ENCODE measurements at places on chromosomes 16 and 17.

DNA sequence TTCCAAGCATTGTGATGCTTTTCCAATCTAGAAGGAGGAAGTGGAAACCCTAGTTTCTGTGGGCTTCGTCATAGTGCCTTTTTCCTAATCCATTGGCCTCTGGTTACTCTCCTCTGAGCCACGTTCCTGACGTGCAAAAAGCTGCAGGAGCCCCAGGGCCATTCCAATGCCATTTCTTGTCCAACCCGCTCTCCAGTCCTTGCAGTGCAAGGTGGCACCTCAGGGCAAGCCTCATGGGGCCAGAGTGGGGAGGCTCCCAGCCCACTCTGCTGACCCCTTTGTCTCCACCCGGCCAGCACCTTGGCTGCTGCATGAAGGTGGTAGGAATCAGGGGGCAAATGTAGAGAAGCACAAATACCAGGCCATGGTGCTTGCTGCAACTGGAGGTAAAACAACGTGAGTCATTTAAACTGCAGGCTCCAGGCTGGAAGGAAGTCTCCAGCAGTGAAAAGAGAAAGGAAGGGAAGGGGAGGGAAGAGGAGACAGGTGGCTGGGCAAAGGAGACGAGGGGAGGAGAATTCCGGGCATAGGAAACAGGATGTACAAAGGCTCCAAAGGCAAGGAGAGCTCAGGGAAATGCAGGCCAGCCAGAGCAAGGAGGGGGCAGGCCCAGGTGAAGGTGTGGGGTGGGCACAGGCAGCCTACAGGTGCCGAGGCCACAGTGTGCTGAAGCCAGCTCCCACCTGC, 168.2 kb upstream of the TNRC6C start:
- peak overlapping the region; percentile 18 for H3K4me3 ChIP-seq
- peak; percentile 90 for DNase-seq
- no peaks in the 10 kb centered on the region for H3K4me1 ChIP-seq
- H3K27ac ChIP-seq, result peak overlapping the region; percentile 18

- H3K27ac ChIP-seq, result peak overlapping the region; percentile 43
- peak; percentile 31 for DNase-seq
- H3K27me3 ChIP-seq, result no peaks in the 10 kb centered on the region
Measured at GRCh38 chr17:13129356-13129755, 111.5 kb upstream of the ELAC2 start.

DNA sequence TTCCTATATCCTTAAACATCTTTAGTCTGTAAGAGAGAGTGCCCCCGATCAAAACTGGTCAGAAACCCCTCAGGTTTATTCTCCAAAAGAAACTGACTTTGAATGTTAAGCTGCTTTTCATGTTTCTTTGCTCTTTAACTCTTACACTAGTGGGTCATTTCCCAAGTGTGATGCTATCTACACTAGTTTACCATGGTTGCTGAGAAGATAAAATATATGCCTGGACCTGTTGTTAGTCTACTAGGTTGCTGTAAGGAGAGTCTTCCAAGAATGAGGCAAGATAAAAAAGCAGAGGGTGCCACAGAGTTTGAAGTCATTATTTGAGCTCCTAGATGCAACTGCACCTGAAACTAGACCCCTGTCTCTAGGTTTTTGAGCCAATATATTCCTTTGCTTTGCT, 12.2 kb upstream of the ZKSCAN2 start:
- no peak for DNase-seq
- no peaks in the 10 kb centered on the region for H3K27me3 ChIP-seq
- H3K4me3 ChIP-seq, result no peak overlapping the region
- H3K27ac ChIP-seq, result no peak overlapping the region
- H3K36me3 ChIP-seq, result peaks cover 2% of the 10 kb centered on the region
- no peaks in the 10 kb centered on the region for H3K4me1 ChIP-seq

DNA sequence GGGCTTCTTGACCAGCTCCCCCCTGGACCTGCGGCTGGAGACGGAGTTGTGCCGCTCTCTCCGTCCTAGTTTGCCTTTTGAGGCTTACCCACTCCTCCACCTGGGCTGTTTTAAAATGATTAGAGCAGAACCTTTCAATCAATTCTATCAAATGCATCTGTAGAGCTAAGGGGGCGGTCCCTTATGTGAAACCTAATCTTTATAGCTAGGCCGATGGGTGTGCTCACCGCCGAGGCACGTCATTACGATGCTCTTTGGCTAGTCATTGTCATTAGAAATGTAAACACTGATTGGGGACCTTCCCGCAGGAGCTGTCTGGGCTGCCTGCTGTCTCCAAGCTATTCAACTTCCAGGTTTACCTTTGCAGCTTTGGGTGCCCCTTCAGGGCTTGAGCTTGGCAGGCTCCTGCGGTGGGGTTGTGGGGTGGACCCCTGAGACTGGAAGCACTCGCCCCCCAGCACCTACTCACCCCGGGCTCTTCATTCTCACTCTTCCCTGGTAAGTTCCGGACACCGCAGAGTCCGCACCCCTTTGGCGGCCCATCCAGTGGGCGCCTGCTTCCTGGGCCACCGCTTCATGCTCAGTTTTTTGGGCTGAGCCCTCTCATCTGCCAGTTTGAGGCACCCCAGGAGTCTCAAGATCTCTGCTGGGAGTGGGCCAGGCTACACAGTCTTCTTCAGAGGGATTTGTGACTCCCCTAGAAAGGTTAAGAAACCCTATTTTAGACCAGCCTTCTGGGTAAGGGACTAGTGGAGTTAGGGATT, 20.9 kb upstream of the IL17C start:
- H3K4me3 ChIP-seq, result no peak overlapping the region
- H3K36me3 ChIP-seq, result peaks cover 39% of the 10 kb centered on the region
- no peak overlapping the region for H3K27ac ChIP-seq
- H3K27me3 ChIP-seq, result no peaks in the 10 kb centered on the region
- no peak for DNase-seq
- H3K4me1 ChIP-seq, result no peaks in the 10 kb centered on the region

- no peaks in the 10 kb centered on the region for H3K27me3 ChIP-seq
- DNase-seq, result peak; percentile 41
- H3K27ac ChIP-seq, result no peak overlapping the region
- H3K4me3 ChIP-seq, result no peak overlapping the region
Measured at GRCh38 chr16:66342294-66342900, 24.1 kb upstream of the CDH5 start.

DNA sequence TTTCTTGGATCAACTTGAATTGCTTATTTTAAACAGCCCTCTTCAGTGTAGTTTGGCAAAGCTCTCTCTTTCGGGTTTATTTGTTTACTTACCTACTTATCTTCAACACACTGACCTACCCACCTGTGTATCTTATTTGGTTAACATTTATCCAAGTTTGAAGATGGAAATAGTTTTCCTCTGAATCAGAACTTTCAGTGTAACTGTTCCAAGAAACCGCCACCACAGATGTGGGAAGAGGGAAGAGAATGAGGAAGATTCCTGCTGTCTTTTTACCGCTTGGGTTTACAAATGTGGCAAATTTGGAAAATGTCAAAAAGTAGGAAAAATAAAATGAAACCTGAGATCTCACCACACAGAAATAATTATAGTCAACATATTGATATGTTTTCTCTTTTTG, 115.8 kb downstream of the MSI2 start:
- H3K4me1 ChIP-seq, result peaks cover 31% of the 10 kb centered on the region
- no peak for DNase-seq
- H3K27me3 ChIP-seq, result no peaks in the 10 kb centered on the region
- no peak overlapping the region for H3K4me3 ChIP-seq
- peaks cover 2% of the 10 kb centered on the region for H3K36me3 ChIP-seq

DNA sequence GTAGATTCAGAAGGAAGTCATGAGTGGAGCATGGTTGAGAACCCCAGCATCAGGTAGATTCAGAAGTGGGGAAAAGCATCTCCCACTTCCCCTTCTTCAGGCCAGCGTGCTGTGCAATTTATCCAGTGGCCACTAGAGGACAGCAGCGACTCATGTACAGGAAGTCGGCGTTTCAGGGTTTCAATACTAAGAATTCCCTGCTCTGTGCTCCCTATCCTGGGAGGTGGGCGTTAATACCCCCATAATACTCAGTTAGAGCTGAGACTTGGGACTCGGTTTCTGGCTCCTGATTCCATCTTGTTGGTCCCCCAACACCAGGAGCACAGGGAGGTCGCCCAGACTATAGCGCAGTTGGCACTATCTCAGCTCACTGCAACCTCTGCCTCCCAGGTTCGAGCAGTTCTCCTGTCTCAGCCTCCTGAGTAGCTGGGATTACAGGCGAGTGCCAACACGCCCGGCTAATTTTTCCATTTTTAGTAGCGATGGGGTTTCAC, 75.3 kb upstream of the AMZ2 start:
- no peaks in the 10 kb centered on the region for H3K27me3 ChIP-seq
- H3K27ac ChIP-seq, result no peak overlapping the region
- DNase-seq, result peak; percentile 40
- H3K4me1 ChIP-seq, result no peaks in the 10 kb centered on the region
- H3K4me3 ChIP-seq, result no peak overlapping the region

GRCh38 chr17:4711661-4712181, 1.3 kb downstream of the ARRB2 start:
- H3K36me3 ChIP-seq, result no peaks in the 10 kb centered on the region
- peaks cover 5% of the 10 kb centered on the region for H3K4me1 ChIP-seq
- H3K4me3 ChIP-seq, result no peak overlapping the region
- H3K27me3 ChIP-seq, result no peaks in the 10 kb centered on the region

DNA sequence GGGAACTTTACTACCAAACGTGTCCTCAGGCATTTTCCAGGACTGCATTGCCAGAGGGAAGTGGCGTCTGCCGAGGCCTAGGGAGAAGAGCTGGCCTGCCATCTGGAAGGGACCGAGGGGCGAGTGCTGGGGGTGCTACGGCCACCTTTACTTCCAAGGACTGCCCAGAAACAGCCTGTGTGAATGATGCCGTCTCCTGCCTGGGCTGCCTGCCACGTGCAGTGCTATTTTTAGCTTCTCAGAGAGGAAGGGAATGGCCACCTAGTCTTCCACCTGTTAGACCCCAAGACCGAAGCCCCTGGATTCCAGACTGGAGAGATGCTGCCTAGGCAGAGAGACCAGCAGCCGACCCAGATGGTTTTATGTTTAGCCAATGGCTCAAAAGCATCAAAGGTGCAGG, 57.2 kb downstream of the VAC14 start:
- H3K4me3 ChIP-seq, result no peak overlapping the region
- H3K27ac ChIP-seq, result no peak overlapping the region

GRCh38 chr16:57966204-57966771, 4.6 kb downstream of the CNGB1 start:
- peaks cover under 1% of the 10 kb centered on the region for H3K4me1 ChIP-seq
- no peaks in the 10 kb centered on the region for H3K27me3 ChIP-seq
- no peak for DNase-seq
- no peaks in the 10 kb centered on the region for H3K36me3 ChIP-seq
- H3K4me3 ChIP-seq, result no peak overlapping the region

- no peak overlapping the region for H3K27ac ChIP-seq
- H3K27me3 ChIP-seq, result peaks cover 3% of the 10 kb centered on the region
- H3K36me3 ChIP-seq, result no peaks in the 10 kb centered on the region
- H3K4me1 ChIP-seq, result peaks cover 23% of the 10 kb centered on the region
- DNase-seq, result peak; percentile 37
- no peak overlapping the region for H3K4me3 ChIP-seq
Measured at GRCh38 chr16:17469011-17469740, 1.6 kb downstream of the XYLT1 start.

- no peak for DNase-seq
- H3K36me3 ChIP-seq, result no peaks in the 10 kb centered on the region
- H3K4me1 ChIP-seq, result peaks cover 7% of the 10 kb centered on the region
- H3K27ac ChIP-seq, result no peak overlapping the region
- H3K4me3 ChIP-seq, result no peak overlapping the region
Measured at GRCh38 chr16:21197112-21197511, 14.3 kb downstream of the ZP2 start.

DNA sequence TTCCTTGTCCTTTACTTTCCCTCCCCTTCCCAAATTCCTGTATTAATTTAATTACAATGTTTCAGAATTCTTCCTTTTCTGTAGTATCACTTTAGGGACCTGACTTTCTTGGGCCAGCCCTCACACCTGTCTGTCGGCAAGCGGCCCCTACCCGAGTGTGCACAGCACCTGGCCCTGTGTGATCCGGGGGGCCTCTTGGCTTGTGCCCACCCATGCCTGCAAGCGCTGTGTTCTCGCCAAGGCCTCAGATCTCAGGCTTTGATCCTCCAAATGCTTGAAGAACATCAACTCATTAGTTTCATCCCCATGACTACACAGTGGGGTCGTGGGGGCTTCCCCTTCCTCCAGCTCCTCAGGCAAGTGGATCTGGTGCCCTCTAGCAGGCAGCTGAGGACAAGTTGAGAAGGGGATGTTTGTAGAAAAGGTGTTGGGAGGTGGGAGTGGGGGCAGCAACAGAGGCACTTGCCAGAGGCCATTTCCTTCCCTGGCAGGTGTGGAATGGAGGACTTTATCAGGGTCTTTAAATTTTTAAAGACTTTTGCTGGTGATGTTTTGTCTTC, 15.7 kb upstream of the CDH3 start:
- DNase-seq, result no peak
- no peak overlapping the region for H3K4me3 ChIP-seq
- no peak overlapping the region for H3K27ac ChIP-seq
- H3K27me3 ChIP-seq, result no peaks in the 10 kb centered on the region
- H3K36me3 ChIP-seq, result no peaks in the 10 kb centered on the region

GRCh38 chr16:49494474-49494873, 120.9 kb downstream of the C16orf78 start:
- no peaks in the 10 kb centered on the region for H3K36me3 ChIP-seq
- no peaks in the 10 kb centered on the region for H3K27me3 ChIP-seq
- no peak overlapping the region for H3K27ac ChIP-seq
- H3K4me1 ChIP-seq, result peaks cover 8% of the 10 kb centered on the region
- H3K4me3 ChIP-seq, result no peak overlapping the region

GRCh38 chr16:79826732-79827475, 226.4 kb upstream of the MAF start:
- no peaks in the 10 kb centered on the region for H3K27me3 ChIP-seq
- no peaks in the 10 kb centered on the region for H3K36me3 ChIP-seq
- H3K4me3 ChIP-seq, result no peak overlapping the region
- no peaks in the 10 kb centered on the region for H3K4me1 ChIP-seq
- no peak overlapping the region for H3K27ac ChIP-seq
- no peak for DNase-seq

GRCh38 chr16:26212599-26212998, 520.8 kb downstream of the HS3ST4 start:
- H3K4me3 ChIP-seq, result no peak overlapping the region
- H3K27ac ChIP-seq, result no peak overlapping the region
- no peaks in the 10 kb centered on the region for H3K36me3 ChIP-seq
- DNase-seq, result no peak
- no peaks in the 10 kb centered on the region for H3K4me1 ChIP-seq

- H3K4me1 ChIP-seq, result no peaks in the 10 kb centered on the region
- H3K27ac ChIP-seq, result no peak overlapping the region
- peaks cover 15% of the 10 kb centered on the region for H3K36me3 ChIP-seq
- no peaks in the 10 kb centered on the region for H3K27me3 ChIP-seq
- no peak overlapping the region for H3K4me3 ChIP-seq
Measured at GRCh38 chr17:37640015-37640414, 3.2 kb downstream of the DDX52 start.
